ENCODE measurements at places on chromosomes 7 and 10.

DNA sequence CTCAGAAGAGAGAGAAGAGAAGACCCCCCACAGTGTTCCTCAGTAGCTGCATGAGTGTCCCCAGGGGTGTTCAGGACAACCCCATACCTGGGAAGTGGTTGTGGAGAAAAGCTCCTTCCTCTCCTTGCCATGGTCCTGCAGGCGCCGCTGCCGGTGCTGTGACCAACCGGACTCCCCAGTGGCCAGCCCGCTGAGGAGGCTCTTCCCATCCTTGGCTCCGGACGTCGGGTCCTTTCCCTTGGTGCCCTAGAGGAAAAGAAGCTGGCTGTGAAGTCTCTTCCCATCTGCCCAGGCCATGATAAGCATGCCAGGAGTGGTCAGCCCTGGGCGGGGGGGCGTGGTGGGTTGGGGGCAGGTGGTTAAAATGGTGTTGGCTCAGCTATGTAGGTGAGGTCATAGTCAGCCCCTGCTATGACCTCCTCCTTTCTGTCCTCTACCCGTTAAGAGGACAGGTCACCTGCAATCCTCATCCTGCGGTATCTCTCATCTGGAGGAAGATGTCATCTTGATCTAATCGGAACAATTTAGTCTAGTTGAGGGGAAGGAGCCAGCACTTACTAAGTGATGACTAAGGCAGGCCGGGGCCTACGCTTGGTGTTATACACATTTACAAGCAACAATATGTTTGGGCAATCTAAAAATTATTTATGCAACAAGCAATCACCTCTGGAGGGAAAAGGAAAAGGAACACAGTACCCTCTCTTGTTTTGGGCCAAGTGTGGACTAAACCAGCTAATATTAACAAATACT is 13.2 kb downstream of the WDR91 start:
- no peak for DNase-seq

DNA sequence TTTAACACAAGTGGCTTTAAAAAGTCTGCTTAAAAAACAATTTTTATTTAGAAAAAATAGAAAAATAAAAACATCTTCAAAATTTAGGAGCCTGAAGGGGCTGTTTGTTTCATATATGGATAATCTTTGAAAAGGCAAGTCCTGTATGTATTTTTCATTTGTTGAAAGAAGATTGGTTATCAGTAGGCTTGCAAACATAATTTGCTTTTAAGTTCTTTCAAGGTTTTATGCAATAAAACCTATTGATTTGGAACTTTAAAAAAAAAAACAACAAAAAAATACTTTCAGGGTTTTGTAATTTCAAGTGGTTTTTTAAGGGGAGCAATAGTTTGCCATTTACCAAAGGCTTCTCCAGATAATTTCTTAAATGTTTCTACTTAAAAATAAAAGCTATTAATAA is 35.6 kb downstream of the MPLKIP start:
- no peak for DNase-seq

- no peak for DNase-seq
Observed at GRCh38 chr10:11024596-11024995, 6.9 kb downstream of the CELF2 start.

DNA sequence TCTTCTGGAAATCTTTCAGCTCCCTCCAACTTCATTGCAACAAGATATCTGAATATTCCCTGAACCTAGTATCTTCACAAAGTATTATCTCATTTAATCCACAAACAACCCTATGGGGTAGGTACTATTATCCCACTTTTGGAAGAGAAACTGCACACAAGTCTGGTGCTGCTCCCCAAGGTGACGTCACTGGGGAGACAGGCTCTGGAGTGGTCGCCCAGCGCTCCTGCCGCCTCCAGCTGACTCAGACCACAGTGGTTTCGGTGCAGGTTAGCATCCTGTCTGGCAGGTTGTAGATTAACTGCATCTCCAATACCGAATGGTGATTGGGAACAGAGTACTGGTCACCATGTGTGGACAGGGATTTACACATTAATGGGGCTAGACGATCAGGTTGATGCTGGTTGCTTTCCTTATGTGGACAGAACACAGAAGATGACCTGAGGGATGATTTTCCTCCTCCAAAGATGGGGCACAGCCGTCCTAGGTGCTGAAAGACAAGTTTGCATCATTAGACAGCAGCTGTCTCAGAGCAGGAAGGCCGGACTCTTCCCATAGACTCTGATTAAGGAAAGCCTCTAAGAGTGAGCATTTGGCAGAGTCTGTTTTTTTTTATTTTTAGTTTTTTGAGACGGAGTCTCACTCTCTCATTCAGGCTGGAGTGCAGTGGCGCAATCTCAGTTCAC is 128.6 kb downstream of the TRRAP start:
- no peak for DNase-seq

DNA sequence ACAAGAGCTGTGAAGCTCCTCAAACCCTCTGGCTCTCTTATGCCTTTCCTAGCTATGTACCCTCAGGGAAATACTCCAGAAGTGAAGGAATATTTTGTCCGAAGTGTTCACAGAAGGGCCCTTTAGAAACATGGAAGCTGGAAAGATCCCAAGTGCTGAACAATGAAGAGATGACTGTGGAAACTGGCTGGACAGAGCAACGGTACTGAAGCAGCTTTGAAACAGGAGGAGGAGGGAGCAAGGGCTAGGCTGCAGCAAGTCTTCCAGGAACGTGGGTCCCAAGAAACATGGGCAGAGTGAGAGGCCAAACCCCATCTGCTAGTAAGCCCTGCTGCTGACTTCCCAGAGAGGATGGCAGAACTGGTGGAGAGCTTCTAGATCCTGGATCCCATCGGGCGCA is 3.0 kb upstream of the PSAP start:
- no peak for DNase-seq

DNA sequence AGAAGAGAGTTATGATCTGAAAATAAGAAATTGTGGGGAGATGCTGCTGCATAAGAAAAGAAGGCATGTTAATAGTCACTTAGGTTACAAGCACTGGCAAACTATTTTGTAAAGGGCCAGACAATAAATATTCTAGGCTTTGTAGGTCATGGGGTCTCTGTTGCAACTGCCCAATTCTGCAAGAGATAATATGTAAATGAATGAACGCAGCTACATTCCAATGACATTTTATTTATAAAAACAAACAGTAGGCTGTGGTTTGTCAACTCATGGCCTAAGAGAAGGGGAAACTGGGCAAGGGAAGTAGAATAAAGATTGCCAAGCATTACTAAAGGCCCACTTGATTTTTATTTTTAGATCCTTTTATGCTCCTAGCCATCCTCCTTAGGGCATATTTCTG is 133.1 kb downstream of the RAPGEF5 start:
- DNase-seq = no peak

- no peak for DNase-seq
Observed at GRCh38 chr10:103166523-103166922, 26.5 kb downstream of the NT5C2 start.

- DNase-seq = peak; percentile 90
Observed at GRCh38 chr7:132738254-132738653, 162.0 kb upstream of the PLXNA4 start.

DNA sequence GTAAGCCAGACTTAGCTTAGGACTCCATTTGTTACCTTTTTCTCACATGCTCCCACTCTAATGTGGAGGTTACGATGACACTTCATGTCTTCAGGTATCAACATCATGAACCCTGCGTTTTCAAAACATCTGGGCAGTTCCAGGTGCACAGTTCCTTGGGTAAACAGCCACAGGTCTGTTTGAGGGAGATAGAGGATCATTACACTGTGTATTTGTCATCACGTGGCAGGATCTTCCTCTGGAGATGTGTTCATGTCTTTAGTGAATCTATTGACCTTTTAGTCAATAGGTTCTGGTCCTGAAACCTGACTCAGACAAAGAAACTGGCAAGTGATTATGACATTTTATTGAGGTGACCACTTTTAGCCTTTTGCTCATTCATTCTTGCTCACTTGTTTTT is 145.5 kb downstream of the ANKRD7 start:
- no peak for DNase-seq

- DNase-seq = no peak
Observed at GRCh38 chr7:73749931-73750776, 11.6 kb upstream of the ABHD11 start.

GRCh38 chr7:29105752-29106668 is 40.3 kb downstream of the CPVL start:
- DNase-seq = peak; percentile 25

DNA sequence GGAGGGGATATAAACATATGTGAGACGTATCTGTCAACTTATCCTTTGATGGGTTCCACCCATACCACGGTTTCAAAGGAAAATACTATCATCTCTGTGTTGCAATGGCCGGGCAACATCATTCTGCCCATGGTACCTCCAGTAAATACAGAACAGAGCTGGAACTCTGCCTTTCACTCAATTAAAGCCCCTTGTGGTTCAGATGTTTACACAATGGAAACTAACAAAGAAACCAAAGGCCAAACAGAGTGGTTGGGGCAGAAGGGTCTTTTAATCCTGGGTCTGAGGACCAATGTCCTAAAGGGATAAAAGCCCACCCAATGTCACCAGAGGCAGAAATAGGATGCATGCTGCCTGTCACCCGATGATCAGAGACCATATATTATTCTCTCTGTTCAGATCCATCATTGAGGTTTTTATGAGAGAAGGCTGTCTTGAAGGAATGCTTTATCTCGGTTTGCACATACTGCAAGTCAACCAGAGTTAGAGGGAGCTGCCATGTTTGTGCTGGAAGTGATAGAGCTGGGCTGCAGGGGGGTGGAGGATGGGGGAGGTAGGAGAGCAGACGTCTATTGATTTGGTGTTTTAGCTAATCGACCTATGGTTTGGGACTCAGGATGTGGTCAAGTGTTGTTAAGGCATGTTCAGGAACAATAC is 105.4 kb upstream of the FRMD4A start:
- DNase-seq = no peak

- DNase-seq = no peak
Observed at GRCh38 chr10:49237985-49238384, 49.8 kb upstream of the TMEM273 start.

DNA sequence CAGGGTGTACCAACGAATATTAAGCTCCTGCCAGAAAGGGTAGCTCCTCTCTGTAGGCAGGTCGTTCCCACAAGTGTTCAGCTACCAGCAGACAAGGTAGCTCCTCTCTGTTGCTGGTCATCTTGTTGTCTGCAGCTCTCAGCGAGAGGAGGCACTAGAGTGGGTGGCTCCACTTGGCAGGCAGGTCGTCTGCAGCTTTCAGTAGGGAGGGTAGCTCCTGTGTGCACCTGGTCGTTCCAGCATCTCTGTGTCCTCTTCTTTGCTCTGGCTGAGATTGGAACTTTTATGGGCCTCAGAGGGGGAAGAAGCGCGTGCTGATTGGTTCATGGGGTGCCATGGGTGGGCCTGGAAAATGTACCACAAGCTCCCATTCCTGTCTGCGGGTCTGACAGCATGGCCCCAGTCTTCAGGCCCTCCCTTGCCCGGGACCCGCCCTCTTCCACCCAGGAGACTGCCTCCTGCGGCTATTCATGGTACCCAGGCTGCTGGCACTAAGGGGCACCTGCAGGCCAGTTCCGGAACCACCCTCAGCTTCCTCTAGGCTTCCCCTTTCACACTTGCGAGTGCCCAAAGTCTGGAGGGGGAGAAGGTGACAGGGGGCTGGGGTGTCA is 63.9 kb upstream of the CACNA2D1 start:
- no peak for DNase-seq

- no peak for DNase-seq
Observed at GRCh38 chr10:94397549-94398370, 4.6 kb upstream of the TBC1D12 start.

- DNase-seq = no peak
Observed at GRCh38 chr7:69187824-69188333, 410.4 kb upstream of the AUTS2 start.

GRCh38 chr10:60578217-60578616 is 188.5 kb upstream of the ANK3 start:
- no peak for DNase-seq

GRCh38 chr10:114754445-114755320 is 66.9 kb upstream of the FHIP2A start:
- DNase-seq = peak; percentile 36

- no peak for DNase-seq
Observed at GRCh38 chr7:82722946-82723345, 279.4 kb upstream of the CACNA2D1 start.

DNA sequence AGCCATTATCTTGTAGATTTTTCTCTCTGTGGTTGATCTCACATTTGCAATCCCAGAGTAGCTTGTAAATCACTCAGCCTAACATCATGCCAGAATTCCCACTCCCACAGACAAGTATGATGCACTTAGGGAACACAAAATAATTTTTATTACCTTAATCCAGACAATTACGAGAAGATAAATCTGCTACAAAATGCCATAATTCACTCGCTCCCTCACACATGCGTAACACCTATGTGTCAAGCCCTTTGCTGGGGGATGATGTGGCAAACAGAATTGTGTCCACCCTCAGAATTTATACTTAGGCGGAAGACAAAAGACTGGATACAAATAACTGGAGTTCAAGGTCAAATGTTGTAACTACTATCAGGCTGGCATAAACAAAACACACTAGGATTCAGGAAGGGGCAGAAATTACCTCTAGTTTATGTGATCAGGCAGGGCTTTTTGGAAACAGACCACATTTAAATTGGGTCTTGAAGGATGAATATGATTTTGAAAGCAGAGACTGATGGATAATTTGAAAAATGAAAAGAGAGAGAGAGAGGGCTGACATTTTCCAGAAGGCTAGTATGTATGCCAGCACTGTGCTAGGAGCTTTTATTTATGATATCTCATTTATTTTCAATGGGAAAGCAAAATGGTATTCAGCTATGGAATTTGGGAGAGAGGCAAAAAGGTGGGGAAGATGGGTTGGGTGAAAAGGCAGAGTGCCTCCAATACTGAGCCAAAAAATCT is 69.8 kb downstream of the DOCK4 start:
- no peak for DNase-seq

GRCh38 chr7:25303281-25304181 is 75.2 kb upstream of the NPVF start:
- DNase-seq = no peak

GRCh38 chr7:99372275-99373090 is 2.0 kb upstream of the ARPC1B start:
- no peak for DNase-seq

DNA sequence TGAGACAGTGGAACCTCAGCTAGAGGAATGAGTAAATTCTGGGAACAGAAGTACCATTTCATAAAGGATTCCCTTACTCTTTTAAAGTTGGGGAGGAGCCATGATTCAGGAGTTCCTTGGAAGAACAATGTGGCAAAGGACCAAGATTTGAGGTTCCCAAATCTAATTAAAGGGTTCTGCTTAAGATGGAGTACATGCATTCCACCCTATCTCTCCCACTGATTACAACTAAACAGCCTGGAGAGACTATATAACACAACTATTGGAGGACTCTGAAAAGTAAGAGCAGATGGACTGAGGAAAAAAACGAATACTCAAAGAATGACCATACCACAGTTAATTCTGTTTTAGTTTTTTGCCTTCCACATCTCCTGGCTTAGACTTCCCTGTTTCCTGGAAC is 212.9 kb upstream of the IMMP2L start:
- no peak for DNase-seq

DNA sequence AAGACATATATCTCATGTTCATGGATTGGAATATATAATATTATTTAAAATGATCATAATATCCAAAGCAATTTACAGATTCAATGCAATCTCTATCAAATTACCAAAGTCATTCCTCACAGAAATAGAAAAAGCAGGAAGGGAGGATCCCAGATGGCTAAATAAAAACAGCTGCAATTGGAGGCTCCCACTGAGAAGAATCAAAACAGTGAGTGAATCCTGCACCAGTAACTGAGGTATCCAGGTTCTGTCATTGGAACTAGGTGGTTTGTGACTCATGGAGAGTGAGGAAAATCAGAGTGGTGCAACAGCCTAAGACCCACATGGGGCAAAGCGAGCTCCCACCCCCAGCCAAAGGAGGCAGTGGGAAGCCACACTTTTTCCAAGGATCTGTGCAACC is 128.4 kb downstream of the MTERF1 start:
- DNase-seq = no peak

GRCh38 chr7:501526-501925 is 18.1 kb downstream of the PDGFA start:
- no peak for DNase-seq

All from GM04504 (cell line).